ENCODE measurements at places on chromosomes 13 and 19.

DNA sequence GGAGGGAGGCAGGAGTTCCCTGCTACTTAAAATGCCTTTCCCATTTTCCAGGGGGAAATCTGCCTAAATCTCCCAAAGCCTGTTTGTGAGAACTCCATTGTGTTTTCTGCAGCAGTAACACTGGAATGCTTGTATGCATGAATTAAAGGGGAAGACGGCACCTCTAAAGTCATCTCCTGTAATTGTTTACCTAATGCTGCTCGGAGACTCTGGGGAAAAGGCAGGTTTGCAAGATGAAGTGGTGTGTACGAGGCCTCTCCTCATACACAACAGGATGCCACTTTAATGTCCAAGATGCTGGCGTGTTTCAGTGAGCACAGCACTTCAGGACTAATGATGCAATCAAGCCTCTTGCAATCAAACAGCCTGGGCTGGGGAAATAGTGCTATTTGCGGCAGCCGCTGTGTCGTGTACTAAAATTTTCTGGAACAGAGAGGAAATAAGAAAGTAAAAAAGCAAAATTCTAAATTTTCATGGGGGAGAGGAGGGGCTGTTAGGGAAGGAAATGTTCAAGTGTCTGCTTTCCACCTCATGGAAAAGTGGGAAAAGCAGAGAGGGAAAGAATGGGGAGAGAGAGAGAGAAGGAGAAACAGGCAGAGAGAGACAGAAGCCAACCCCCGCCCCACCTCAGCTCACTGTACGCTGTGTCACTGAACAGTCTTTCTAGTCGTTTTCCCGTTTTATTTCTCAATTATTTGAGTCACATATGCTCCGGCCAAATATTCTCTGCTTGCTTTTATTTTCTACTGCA lies 32.9 kb downstream of the TSHZ3 start:
- DNase-seq, result no peak

- DNase-seq, result no peak
Observed at GRCh38 chr19:52170304-52170703, 1.1 kb downstream of the ZNF836 start.

DNA sequence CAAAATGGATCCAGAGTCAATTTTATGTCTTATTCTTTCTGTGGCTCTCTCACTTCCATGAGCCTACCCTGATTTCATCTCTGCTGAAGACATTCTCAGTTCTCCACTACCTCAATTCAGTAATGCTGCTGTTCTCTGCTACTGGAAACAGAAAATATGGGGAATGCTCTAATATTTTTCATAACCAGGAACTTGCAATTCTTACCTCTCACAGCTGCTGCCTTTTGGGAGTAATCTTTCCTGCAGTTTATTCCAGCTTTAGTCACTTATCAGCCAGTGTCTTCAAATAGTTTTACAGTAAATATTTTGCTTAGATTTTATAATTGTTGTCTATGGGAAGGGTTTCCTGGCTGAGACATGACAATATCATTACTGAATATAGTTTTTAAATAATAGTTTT lies 145.1 kb upstream of the UFM1 start:
- DNase-seq, result no peak

- no peak for DNase-seq
Observed at GRCh38 chr19:41896581-41896942, 13.6 kb downstream of the ARHGEF1 start.

GRCh38 chr13:80173224-80173623 lies 167.7 kb downstream of the SPRY2 start:
- no peak for DNase-seq

- no peak for DNase-seq
Observed at GRCh38 chr19:29277102-29277501, 64.2 kb upstream of the UQCRFS1 start.

- no peak for DNase-seq
Observed at GRCh38 chr13:54845351-54845965, 1816.8 kb downstream of the OLFM4 start.

DNA sequence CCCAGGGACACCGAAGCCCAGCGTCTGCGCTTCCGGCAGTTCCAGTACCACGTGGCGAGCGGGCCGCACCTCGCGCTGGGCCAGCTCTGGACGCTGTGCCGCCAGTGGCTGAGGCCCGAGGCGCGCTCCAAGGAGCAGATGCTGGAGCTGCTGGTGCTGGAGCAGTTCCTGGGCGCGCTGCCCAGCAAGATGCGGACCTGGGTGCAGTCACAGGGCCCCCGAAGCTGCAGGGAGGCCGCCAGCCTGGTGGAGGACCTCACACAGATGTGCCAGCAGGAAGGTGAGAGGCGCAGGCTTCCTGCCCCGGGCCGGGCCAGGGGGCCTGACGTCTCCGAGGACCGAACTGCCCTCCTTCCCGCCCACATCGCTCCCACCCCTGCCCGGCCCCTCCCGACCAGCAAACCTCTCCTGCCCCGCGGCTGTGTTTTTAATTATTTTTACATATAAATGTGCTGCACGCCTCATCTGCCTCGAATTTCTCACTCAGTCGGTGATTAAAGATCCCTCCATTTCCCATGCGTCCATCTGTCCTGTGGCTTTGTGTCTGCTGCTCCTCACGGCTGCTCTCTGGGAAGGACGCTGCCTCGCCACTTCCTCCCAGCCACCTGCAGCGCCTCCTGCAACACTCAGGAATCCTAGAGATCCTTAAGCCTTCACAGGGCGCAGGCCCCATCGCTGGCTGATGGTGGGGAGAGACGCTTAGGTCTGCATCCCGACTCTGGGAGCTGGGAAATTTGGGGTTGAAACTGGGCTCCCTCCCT lies 4.3 kb downstream of the ZSCAN1 start:
- no peak for DNase-seq

DNA sequence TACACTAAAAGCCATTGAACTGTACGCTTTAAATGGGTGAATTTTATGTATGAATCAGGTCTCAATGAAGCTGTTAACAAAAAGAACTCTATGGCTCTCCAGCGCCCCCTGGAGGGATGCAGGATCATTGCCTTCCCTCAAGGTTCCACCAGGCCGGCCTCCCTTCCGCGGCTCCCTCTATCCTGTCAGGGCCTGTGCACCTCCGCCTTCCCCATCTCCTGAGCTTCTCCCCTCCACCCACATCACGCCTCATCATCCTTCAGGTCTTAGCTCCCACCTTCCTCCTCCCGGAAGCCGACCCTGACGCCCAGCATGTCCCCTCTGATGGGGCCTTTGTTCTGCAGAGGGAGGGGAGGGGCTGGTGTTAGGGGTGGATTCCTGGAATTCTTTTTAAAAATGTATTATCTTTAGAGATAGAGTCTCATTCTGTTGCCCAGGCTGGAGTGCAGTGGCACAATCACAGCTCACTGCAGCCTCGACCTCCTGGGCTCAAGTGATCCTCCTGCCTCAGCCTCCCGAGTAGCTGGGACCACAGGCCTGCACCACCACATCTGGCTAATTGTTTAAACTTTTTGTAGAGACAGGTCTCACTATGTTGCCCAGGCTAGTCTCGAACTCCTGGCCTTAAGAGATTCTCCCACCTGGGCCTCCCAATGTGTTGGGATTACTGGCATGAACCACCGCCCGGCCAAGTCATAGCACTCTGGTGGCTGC lies 27.7 kb downstream of the MEIS3 start:
- no peak for DNase-seq

DNA sequence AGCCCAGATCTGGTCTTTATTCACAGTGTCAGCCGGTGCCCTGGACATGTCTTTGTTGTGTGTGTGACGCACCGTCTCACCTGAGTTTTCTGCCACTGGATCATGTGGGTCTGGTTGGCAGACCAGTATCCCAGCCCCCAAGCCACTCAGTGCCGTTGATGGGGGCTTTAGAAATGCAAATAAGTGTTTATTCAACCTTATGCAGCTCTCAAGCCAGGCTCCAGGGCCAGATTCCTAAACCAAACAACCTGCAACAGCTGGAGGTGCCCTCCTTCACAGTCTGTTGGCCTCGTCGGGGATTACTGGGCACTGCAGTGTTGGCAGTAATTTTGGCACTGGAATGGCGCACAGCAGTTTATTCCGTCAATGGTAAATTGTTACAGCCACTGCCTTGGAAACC lies 21.6 kb downstream of the FAM124A start:
- DNase-seq, result no peak

GRCh38 chr19:29629836-29630534 lies 23.9 kb downstream of the POP4 start:
- no peak for DNase-seq

GRCh38 chr19:3360421-3361383 lies 5.7 kb upstream of the NFIC start:
- DNase-seq, result no peak

- no peak for DNase-seq
Observed at GRCh38 chr19:13160557-13160956, 10.3 kb downstream of the IER2 start.

- DNase-seq, result no peak
Observed at GRCh38 chr13:44660050-44660449, 83.9 kb upstream of the TSC22D1 start.

- no peak for DNase-seq
Observed at GRCh38 chr13:33526718-33527117, 241.2 kb upstream of the STARD13 start.

- DNase-seq, result no peak
Observed at GRCh38 chr19:7211191-7211951, 82.8 kb downstream of the INSR start.

GRCh38 chr13:51821606-51822005 lies 17.6 kb upstream of the DHRS12 start:
- DNase-seq, result no peak

DNA sequence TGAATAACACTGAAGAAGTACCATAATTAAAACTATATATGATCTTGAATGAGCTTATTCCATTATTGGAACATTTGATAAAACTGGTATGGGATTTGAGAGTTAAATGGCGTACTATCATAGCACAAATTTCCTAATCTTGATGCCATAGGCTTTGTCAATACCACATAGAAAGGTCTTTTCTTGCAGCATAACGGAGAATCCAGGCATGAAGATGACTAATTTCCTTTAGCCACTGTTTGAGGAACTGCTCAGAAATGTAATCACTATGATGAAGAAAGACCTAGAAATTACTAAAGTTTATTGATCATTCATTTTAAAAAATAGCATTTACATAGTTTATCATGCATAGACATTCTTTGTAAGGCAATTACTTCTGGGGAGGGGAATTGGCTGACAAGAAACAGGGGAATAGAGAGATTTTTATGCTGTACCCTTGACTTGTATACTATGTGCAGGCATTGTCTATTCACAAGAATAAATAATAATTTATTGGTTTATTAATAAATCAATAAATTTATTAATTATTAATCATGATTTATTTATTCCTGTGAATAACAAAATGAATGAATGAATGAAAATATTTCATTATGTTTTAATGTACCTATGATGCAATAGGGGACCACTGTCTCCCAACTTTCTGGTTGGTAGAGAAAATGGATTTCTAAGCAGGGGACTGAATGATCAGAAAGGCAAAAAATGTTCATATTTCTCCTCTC lies 2676.6 kb downstream of the PCDH9 start:
- DNase-seq, result peak; percentile 5

GRCh38 chr19:56403261-56403660 lies 871 bp upstream of the ZNF583 start:
- DNase-seq, result no peak

DNA sequence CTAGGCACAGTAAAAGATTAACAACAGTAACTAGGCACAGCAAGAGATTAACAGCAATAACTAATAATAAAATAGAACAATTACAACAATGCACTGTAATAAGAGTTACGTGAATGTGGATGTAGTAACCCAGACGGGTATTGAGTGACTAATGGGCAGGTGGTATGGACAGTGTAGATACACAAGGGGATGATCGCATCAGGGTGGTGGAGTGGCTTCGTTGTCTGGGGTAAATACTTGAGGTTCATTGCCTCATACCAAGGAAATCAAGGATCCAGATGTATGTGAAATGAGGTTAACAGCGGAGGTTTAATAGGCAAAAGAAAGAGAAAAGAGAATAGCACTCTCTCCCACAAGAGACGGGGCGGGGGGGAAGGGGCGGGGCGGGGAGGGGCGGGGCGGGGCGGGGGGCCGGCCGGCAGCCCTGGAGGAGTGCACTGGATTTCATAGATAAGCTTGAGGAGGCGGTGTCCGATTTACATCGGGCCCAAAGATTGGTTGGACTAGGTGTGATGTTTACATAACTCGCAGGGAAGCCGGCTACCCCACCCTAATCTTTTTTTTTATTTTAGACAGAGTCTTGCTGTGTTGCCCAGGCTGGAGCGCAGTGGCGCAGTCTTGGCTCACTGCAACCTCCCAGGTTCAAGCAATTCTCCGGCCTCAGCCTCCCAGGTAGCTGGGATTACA lies 106.3 kb downstream of the KCTD15 start:
- no peak for DNase-seq

DNA sequence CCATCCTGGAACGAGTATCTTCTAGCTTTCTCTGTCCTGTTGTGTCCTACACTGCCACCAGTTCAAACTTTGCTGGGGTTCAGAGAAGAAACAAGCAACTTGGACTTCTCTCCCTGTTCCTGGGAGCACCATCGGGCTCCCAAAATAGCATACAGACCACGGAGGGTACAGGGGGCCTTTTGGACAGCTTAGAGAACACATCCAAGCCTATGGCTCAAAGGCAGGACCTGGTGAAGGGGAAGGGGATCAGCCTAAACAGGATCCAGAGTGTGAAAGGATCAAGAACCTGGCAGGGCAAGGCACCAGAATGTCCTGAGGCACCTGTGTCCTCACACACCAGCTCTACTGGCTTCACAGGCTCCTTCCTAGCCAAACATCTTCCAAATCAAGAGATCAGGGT lies 1336.5 kb downstream of the UQCRFS1 start:
- no peak for DNase-seq

GRCh38 chr19:34601071-34601470 lies 75.9 kb downstream of the SCGB2B2 start:
- DNase-seq, result no peak

GRCh38 chr19:38375098-38375493 lies 725 bp downstream of the PSMD8 start:
- DNase-seq, result no peak

DNA sequence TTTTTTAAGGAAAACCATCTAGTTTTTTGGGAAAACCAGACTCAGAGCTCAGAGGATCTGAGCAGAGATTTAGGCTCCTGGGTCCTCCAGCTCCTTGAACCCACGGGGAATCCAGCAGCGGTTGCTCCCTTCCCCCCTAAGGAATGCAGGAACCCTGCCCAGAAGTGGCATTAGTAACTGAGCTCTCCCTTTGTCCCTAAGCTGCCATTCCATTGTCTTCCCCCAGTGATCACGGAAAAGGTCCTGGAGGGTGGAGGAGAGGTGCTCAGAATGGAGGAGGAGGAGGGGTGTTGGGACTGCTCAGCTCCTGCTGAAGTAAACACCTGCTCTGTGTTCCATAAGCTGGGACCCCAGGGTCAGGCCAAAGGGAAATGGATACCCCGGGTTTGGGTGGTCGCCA lies 16.8 kb upstream of the OR1M1 start:
- no peak for DNase-seq

DNA sequence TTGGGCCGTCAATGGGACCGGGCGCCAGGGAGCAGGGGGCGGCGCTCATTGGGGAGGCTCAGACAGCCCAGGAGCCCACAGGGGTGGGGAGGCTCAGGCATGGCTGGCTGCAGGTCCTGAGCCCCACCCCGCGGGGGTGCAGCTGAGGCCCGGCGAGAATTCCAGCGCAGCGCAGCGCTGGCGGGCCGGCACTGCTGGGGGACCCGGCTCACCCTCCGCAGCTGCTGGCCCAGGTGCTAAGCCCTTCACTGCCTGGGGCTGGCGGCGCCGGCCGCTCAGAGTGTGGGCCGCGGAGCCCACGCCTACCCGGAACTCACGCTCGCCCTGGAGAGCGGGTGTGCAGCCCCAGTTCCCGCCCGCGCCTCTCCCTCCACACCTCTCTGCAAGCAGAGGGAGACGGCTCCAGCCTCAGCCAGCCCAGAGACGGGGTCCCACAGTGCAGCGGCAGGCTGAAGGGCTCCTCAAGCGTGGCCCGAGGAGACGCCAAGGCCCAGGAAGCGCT lies 1227.4 kb downstream of the PCDH17 start:
- no peak for DNase-seq

GRCh38 chr19:48560095-48560530 lies 8.1 kb downstream of the SULT2B1 start:
- no peak for DNase-seq

Measured in AG04449 (cell line).